Body of pancreas (tissue), 4 donors: ENCODE measurements at places on chromosomes 16 and 17.

- no peak for DNase-seq
Observed at GRCh38 chr17:58402679-58403078, 14.7 kb downstream of the RNF43 start.

GRCh38 chr17:49381033-49381432 is 19.0 kb upstream of the ZNF652 start:
- no peak for DNase-seq

DNA sequence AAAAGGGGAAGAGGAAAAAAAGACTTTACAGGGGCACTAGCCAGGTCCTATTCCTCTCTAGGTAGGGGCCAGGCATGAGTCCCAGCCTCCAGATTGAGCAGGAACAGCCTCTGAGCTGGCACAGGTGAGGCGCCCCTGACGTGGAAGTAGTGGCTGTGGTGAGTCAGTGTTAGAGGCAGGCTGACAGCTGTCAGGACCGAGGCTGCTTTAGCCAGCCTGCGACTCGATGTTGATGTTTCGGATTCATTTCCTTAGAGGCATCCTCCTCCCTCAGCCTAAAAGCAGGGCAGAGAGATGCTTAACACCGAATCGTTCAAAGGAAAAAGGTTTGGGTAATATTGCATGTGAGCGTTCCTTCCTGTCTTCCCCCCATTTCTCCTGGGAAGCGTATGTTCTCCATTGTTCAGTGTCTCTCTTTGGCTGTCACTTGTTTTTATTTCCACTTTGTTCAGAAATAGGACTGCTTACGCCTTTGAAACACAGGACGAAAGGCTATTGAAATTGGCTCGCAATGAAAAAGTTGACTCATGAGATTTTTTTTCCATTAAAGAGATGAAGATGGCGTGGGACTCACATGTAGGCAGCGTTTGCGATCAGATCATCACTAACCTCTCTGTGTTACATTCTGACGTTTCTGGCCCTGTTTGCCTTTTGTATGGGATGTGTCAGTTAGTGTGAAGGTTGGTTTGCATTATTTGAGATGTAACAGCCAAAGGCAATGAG is 1.3 kb downstream of the KIAA0513 start:
- DNase-seq: peak; percentile 91

DNA sequence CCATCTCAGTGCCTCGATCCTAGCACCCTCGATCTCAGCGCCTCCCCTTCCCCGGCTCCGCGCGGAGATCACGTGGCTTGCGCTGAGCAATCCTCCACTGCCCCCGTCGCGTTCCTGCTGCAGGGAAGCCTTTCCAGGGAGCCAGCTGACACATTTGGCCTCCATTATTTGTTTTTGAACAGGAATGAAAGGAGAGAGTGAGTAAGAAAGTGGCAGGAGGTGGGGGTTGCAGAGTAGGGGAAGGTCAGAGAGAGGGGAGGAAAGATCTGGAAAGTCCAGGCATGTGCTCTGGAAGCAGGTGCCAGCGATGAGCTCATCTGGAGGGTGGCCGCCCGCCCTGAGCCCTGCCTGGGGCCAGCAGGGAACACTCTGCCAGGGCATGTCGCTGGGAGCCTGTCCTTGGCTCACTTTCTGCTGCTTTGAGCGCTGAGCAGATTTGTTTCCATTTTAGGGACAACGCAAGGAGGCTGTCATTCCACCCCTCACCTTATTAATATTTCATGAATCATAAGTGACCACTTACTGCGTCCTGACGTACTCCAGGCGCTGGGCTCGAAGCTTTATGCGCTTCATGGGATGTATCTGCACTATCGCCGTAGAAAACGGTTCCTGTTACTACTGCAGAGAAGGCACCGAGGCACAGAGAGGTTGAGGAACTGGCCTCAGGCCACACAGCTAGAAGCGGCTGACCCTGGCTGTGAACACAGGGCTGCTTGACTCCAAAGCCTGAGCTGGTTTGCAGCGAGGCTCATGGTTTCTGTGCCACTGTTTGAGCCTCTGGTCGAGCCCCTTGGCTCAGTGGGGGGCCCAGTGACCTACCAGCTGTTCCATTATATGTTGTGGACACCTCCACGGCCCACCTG is 283.1 kb downstream of the SEC14L1 start:
- DNase-seq: peak; percentile 75

DNA sequence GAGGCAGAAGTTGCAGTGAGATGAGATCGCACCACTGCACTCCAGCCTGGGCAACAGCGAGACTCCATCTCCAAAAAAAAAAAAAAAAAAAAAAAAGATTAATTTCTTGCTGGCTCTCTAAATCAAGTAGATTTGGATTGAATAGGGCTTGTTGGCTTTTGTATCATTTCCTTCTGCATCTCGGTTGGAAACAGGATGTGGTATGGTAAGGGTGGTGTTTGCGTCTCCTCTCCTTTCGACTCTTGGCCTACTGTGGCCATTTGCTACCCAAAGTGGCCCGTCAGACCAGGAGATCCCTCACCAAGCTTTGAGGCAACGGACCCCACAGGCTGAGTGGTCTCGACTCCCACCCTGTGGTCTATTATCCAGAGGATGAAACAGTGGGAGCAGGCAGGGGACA is 168.0 kb upstream of the IRX3 start:
- DNase-seq: no peak

DNA sequence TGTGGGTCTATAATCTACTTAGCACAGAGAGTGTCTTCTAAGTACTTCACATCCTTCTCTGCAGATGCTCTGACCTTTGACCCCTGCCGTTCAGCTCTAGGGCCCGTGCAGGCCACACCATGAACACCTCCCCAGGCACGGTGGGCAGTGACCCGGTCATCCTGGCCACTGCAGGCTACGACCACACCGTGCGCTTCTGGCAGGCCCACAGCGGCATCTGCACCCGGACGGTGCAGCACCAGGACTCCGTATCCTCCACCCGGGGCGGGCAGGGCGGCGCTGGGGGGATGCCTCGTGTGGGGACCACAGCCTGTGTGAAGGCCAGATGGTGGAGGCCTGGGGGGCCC is 686 bp downstream of the MLST8 start:
- no peak for DNase-seq

GRCh38 chr17:73657473-73658116 is 13.3 kb upstream of the SDK2 start:
- peak; percentile 58 for DNase-seq

DNA sequence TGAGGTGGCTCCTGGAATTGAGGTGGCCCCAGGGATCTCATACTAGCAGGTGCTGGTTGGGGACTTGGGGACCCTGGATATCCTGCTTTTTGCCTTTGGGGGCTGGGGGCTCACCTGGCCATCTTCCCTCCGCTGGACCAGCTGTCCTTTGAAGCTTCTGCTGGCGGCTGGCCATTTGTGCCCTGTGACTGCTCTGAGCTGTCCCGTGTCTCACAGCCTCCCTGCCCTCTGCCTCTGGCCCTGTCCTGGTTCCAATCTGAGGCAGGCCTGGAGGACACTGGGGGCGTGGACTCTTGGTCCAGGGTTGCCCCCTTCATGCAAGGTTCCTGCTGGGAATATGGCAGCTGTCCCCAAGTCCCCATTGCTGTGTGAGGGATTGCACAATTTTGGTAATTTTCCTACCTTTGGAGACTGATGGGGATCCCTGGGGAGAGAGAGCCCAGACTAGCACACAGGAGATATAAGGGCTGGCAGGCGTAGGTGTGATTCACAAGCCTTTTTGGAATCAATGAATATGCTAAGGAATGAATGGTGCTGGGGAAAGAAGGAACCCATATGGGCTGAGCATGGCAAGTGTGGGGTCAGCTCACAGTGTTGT is 19.2 kb downstream of the ADCY7 start:
- DNase-seq: no peak

GRCh38 chr16:50697881-50698767 is 4.7 kb downstream of the NOD2 start:
- DNase-seq: peak; percentile 52

- no peak for DNase-seq
Observed at GRCh38 chr16:27431773-27432532, 30.0 kb downstream of the IL21R start.

DNA sequence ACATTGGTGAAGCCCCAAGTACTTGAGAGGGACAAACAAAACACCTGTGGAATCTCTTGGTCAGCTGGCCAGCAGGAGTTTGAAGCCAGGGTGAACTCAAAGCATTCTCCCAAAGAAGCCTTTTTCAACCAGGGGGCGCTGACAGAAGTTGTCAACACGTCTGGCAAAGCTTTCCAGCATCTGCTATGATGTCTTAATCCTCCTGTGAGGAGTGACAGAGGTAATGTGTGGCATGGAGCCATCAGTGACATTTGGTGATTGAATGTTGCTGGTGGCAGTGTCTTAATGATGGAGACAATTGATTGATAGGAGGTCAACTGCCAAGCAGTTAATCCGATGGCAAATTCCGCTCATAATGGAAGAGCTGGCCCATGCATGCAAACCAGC is 257.6 kb upstream of the HSBP1 start:
- DNase-seq: no peak

- no peak for DNase-seq
Observed at GRCh38 chr17:59149841-59150511, 5.0 kb downstream of the SKA2 start.

DNA sequence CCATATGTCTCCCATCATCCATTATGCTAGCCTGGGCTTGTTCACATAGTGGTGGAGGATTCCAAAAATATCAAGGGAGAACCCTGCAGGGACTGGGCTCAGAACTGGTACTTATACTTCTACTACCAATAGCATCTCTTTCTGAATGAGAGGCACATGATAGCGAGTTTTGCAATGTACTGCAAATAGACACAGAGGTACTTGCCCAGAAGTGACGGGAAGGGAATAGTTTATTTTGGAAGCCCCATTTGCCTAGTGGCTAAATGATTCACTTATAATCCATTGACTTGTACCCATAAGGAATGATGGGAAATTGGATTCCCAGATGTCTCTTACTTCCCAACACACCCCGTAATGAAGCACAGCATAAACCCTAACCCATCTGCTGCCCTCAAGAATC is 124.8 kb upstream of the ERCC4 start:
- DNase-seq: no peak

DNA sequence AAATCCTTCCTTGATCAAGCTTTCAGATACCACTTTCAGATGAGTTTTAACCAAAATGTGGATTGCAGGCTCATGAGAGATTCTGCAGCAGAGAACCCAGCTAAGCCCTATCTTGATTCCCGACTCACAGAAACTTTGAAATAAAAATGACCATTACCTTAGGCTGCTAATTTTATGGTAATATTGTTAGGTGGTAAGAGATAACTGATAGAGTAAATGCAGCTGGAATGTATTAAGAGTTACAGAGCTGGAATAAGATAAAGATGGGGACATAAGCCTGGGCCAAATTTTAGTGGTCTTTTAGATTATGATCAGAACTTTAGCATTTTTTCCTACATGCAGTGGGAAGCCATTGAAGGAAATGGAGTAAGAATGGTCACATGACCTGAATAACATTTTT is 1074.0 kb downstream of the CDH11 start:
- DNase-seq: no peak

GRCh38 chr16:69479775-69480174 is 55.4 kb downstream of the CYB5B start:
- no peak for DNase-seq

GRCh38 chr17:6603744-6604325 is 36.7 kb downstream of the KIAA0753 start:
- no peak for DNase-seq

- DNase-seq: peak; percentile 77
Observed at GRCh38 chr17:32486701-32487472, at the start of gene CDK5R1. CDK5R1 (plus strand) TSS chr17:32486993; CDS start chr17:32487621, 628 bp downstream.

- DNase-seq: no peak
Observed at GRCh38 chr16:66585481-66586239, 6.4 kb downstream of the CMTM2 start.

DNA sequence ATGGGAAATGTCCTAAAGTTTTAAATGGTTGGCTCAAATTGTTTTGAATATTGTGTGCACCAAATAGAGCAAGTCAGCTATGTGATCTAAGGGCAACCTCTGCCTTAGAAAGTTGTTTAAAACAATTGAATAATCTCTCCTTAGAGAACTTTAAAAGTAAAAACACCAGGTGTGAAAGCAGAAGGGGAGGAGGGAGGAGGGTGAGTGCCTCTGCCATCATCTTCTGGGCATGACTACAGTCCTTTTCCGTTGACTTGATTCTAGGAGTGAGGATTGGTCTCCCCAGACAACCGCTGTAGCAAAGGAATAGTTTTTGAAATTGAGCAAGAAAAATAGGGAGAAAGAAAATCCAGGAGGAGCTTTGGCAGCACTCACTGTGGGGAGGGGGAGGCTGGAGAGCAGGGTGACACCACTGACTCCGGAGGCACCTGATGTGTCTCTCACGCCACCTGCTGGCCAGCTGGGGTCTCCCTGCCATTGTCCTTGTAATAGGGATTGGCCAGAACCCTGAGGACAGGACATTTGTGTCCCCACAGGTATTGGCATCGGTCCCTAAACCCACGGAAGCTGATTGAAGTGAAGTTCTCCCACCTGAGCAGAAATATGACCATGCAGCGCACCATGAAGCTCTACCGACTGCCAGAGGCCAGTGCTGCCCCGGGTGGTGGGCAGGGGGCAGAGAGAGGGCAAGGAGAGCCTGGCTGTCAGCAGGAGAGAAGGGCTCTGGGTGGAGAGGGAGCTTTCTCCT is 33.3 kb downstream of the PLCD3 start:
- DNase-seq: peak; percentile 82

DNA sequence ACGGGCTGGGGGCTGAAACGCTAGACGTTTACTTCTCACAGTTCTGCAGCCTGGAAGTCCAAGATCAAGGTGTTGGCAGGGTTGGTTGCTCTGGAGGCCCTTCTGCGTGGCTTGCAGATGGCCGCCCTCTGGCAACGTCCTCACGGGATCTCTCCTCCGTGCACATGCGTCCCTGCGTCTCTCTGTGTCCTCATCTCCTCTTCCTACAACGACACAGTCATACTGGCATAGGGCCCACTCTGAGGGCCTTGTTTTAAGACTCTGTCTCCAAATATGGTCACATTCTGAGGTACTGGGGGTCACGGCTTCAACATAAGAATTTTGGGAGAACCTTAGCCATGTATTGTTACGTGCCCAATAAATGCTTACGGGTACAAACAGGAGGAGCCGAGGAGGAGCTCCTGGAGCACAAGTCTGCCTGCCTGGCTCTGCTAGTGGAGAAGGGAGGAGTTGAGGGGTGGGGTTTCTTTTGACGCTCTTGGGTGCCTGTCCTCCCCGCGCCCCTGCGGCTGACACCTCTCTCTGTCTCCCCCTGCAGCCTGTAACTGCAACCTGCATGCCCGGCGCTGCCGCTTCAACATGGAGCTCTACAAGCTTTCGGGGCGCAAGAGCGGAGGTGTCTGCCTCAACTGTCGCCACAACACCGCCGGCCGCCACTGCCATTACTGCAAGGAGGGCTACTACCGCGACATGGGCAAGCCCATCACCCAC is 141.1 kb downstream of the NTN1 start:
- DNase-seq: no peak

GRCh38 chr16:72501739-72502593 is 330.0 kb upstream of the PMFBP1 start:
- DNase-seq: peak; percentile 51

DNA sequence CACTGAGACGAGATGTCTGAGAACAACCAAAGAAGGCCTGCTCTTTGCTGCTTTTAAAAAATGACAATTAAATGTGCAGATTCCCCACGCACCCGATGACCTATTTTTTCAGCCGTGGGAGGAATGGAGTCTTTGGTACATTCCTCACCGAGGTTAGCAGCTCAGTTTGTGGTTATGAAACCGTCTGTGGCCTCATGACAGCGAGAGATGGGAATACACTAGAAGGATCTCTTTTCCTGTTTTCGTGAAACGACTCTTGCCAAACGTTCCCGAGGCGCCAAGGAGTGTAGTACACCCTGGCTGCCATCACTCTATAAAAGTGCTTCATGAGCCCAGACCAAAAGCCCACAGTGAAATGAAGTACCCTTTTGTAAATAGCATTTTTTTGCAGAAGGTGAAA is 87.8 kb downstream of the CRISPLD2 start:
- peak; percentile 57 for DNase-seq
